RPMI7951 (cell line): ENCODE measurements at places on chromosomes 16 and 17. TPM values are rescaled to one million over a fixed set of nuclear protein-coding genes. Genes with fewer than 3 reads are reported as not detected.

ABCA3 gene
- total RNA-seq = 0.20 and 0.60 TPM in 2 replicates

DNA sequence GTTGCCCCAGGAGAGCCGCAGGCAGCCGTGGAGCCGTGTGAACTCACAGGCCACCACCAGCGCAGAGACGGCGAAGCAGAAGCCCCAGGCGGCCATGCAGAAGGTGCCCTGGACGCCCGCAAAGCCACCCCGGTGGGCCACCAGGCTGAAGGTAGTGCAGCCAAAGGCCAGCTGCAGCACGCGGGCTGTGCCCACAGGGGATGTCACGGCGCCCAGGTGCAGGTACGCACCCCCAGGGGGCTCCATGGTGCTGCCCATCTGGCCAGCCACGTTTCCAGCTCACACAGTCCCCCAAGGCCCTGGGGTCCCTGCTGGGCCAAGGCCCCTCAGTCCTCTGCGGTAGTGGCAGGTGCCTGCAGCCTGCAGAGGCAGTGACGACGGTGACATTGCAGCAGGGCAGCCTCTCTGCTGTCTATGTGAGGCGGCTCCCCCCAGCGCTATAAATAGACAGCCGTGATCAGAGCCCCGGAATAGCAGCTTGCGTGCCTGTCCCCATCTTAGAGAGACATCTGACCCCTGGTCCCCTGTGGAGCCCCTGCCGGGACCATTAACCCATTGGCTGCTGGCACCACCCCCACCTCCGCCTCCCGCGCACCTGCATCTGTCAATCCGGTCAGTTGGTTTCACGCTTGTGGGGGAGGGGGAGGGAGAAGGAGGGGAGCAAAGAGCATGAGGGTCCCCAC lies 4.5 kb upstream of the PYCR1 start:
- DNase-seq = no peak

- peak; percentile 65 for DNase-seq
Observed at GRCh38 chr17:72118335-72119076, 2.3 kb upstream of the SOX9 start.

DNA sequence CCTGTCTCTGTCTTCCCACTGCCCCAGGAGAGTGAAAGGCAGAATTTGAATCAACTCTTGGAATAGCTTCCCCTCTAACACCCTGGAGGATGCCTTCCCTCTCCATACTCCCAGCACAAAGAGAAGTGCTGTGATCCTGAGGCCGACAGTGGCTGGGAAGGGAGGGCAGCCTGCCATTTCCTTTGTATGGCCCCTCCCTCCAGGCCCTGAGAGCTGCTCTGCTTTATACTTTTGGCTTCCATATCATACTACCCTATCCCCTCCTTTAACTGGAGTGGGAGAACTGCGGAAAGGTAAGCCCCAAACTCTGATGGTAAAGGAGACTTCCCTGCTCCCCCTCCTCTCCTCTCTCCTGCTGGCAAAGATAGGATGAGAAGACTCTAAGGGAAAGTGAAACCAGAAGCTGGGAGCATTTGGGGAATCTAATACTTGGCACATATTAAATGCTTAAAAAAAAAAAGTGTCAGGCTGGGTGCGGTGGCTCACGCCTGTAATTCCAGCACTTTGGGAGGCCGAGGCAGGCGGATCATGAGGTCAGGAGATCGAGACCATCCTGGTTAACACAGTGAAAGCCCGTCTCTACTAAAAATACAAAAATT lies 4.1 kb upstream of the MED24 start:
- peak; percentile 63 for DNase-seq
